GM19239 (cell line): ENCODE measurements at places on chromosomes 16 and 17.

DNA sequence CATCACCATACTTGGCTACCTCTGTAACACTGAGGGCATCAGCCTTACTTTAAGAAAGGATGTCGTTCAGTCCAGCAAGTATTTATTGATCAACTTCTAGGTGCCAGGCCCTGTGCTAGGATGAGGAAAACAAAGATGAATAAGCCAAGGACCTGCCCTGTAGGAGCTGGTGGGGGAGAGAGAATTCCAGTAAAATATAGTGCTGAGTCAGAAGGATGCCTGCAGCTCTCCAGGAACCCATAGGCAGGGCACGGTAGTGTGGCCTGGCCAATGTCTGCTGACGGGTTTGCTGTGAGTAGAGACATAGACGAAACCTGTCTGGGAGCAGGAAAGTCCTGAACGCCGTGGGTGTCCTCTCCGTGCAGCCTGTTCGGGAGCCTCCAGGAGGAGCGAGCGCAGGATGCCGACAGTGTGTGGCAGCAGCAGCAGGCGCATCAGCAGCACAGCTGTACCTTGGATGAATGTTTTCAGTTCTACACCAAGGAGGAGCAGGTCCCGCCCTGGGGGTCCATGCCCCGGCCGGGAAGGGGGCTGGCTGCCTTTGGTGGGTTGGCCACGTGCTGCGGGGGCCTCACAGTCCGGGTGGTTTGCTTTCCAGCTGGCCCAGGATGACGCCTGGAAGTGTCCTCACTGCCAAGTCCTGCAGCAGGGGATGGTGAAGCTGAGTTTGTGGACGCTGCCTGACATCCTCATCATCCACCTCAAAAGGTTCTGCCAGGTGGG, 55.6 kb downstream of the USP43 start:
- DNase-seq = no peak

GRCh38 chr16:66741950-66742808, 9.2 kb downstream of the DYNC1LI2 start:
- DNase-seq = no peak

GRCh38 chr17:77163511-77164280, 22.9 kb downstream of the SEC14L1 start:
- DNase-seq = no peak

GRCh38 chr17:47957591-47958490, at the start of gene PRR15L:
TSS of gene PRR15L (minus strand) at chr17:47957883. CDS start at chr17:47953234, 4,649 bp downstream.
- no peak for DNase-seq

DNA sequence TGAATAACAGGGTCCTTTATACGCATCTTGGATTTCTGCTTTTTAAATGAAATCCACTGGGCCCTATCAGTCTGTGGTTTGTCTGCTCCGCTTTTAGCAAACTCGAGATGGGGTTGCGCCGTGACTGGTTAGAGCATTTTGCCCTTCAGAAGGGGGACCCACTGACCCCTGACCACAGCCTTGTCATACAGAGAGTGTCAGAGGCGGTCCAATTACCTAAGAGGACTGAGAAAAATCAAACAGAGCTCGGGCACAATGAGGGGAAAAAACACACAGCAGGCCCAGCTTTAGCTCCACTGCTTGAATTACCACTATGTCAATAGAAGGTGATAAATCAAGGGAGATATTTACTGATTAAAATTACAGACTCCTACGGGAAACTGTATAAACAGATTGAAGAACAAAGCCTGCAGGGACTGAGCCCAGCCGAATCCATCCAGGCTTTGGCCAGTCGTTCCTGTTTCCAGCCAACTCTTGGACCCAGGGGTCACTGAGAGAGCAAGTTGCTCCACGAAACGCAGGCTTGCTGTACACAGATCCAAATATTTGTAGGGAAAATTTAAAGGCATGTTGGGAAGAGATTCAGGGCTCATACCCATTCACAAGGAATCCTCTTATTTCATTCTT, 131.9 kb upstream of the ZFHX3 start:
- DNase-seq = no peak

DNA sequence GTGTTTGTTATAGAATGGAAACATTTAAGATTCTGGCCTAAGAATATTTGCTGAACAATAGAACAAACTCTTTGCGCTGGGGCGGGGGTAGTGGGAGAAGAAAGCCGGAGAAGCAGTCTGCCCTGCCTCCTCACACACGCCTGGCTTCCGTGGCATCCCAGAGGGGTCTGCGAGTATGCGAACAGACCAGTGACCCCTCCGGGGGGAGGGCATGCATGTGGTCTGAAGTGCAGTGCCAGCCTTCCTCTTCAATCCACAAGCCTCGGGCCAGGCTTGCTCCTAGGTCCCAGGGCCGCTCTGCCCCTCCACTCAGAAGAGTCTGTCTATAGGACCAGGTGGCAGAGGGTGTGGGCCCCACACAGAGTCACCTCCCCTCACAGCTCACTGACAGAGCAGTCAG, 14.1 kb upstream of the IGFALS start:
- DNase-seq = no peak

GRCh38 chr16:89475144-89475543, 15.2 kb downstream of the ANKRD11 start:
- DNase-seq = no peak

GRCh38 chr16:11078812-11079459, 134.6 kb downstream of the CLEC16A start:
- DNase-seq = no peak

- DNase-seq = no peak
These were observed 1.9 kb downstream of the GLTPD2 start for GRCh38 chr17:4790705-4791088.

GRCh38 chr16:30041841-30042240, 10.8 kb upstream of the TLCD3B start:
- no peak for DNase-seq

- no peak for DNase-seq
These were observed 16.7 kb downstream of the ERCC4 start for GRCh38 chr16:13936596-13937081.

DNA sequence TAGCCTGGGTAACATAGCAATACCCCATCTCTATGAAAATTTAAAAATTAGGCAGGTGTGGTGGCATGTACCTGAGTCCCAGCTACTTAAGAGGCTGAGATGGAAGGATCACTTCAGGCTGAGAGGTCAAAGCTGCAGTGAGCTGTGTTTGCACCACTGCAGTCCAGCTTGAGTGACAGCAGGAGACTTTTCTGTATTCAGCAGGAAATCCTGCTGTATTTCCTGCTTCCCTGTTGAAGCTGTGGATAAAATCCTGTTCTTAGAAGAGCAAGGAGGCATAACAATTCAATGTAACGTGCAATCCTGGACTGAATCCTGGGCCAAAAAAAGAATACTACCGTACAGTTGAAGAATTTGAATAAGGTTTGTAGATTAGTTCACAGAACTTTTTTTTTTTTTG, 62.2 kb downstream of the FBXL20 start:
- DNase-seq = no peak

DNA sequence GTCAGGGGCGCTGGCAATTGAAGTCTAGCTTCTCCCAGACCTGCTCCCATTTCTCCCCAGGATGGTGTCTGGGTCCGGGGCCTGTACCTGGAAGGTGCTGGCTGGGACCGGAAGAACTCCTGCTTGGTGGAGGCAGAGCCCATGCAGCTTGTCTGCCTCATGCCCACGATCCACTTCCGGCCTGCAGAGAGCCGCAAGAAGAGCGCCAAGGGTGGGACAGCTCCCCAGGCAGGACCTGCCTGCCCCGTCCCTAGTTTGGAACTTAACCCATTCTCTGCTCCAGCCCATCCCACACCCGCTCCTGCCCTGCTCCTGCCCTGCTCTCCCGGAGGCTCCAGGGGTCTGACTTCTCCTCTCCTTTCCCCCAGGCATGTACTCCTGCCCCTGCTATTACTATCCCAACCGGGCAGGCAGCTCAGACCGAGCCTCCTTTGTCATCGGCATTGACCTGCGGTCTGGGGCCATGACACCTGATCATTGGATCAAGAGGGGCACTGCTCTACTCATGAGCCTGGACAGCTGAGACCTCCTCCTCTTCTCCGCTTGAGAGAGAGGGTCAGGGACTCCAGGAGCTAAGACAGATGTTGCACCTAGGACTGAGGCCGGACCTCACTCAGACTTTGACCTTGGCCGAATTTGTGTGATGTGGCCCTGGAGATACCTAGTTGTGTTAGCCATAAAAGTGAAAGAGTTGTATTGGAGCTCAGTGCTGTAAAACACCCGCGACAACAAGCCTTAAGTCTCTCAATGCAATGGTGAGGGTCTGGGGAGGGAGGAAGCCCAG, 814 bp upstream of the KDM6B start:
- no peak for DNase-seq

DNA sequence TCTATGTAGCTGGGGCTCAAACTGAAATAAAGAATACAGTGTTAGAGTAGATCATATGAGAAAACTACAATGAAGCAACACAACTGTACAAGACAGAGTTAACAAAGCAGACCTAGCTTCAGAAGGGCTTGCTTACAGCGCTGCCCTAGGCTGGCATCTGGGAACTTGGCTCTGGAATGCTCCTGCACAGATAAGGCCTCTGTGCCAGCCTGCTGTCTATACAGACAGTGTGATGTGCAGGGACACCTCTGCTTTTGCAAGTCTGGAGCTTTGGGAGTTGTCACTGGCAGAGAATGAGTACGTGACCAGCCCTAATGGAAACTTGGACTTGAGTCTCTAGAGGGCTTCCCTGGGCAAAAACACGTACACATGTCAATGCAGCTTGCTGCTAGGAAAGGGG, 32.1 kb upstream of the SLC38A8 start:
- DNase-seq = no peak

GRCh38 chr17:37609170-37610040, at the start of gene SYNRG:
TSS of gene SYNRG (minus strand) at chr17:37609418. CDS start at chr17:37609355, 63 bp downstream.
- peak; percentile 94 for DNase-seq

- no peak for DNase-seq
These were observed 45.5 kb upstream of the LRRC37A3 start for GRCh38 chr17:64964796-64965195.

GRCh38 chr16:9415545-9415944, 324.1 kb downstream of the HAPSTR1 start:
- no peak for DNase-seq

DNA sequence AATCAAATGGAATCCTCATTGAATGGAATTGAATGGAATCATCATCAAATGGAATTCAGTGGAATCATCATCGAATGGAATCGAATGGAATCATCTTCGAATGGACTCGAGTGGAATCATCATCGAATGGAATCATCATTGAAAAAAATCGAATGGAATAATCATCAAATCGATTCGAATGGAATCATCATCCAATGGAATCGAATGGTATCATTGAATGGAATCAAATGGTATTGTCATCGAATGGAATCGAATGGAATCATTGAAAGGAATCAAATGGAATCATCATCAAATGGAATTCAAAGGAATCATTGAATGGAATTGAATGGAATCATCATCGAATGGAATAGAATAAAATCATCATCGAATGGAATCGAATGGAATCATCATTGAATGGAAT, 619.3 kb downstream of the TP53TG3F start:
- DNase-seq = no peak

DNA sequence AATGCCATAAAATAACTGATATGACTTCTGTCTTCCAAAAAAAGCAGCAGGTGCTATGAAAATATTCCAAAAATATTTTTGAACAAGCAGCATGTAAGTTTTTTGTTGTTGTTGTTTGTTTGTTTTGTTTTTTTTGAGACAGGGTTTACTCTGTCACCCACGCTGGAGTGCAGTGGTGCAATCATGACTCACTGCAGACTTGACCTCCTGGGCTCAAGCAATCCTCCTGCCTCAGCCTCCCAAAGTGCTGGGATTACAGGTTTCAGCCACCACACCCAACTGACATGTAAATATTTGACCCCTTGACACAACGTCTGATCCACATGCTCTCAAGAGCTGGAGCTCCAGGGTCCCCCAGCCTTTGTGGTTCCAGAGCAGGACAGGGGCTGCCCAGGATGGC, 98.4 kb downstream of the LITAF start:
- no peak for DNase-seq

- DNase-seq = peak; percentile 50
These were observed 27.9 kb downstream of the MBTPS1 start for GRCh38 chr16:84088695-84089395.

- DNase-seq = no peak
These were observed 435.3 kb upstream of the ZFHX3 start for GRCh38 chr16:73483076-73483791.

DNA sequence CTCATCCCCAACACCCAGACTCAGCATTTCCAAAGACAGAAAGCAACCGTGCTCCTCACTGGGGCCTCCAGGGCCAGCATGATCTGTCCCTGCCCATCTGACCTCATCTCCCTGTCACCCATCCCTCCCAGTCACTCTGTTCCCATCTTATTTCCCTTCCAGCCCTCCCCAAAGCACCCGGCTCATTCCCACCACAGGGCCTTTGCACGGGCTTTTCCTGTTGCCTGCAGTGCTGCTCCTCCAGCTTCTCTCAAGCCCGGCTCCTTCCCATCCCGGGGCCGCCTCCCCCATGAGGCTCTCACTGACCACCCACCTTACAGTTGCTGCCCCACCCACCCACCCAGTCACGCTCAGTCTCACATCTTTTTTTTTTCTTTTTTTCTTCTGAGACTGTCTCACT, 54.8 kb downstream of the RMI2 start:
- DNase-seq = no peak

- DNase-seq = no peak
These were observed 31.3 kb downstream of the SMIM36 start for GRCh38 chr17:55479903-55480302.

DNA sequence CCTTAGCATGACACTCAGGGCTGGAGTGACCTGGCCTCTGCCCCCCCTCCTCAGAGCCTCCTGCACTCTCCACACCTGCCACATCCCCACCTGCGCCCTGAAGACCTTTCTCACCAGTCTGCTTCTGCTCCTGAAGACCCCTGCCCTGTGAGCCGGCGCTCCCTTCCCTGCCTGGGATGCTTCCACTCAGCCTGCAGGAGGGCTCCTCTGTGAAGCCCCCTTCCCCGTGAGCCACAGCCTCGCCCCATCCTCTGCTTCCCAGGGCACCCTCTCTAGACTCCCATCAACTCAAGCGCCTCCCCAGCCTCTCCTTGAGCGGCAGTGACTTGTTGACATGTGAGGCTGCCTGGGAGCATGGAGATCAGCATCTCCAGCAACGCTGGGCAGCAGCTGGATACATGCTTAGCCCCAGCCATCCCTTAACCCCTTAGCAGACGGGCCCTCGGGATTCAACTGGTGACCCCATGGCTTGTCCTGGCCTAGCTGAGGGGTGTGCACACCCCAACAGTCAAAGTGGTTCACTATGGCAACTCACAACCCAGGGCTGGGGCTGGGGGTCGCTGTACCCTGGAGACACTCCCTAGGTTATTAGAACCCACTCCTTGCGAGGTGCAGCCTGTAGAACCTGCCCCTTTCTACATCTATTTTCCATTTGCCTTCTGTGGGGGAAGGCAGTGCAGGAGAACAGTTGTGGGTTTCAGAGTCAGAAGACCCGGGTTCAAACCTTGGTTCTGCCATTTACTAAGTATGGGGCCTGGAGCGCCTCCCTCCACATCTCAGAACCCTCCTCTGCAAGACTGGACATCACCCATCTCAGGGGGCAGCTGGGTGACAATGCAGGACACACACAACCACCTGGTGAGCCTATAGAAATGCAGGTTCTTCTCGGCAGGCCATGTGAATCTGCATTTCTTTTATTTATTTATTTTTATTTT, 21.5 kb downstream of the TMEM235 start:
- no peak for DNase-seq

GRCh38 chr17:7634384-7634783, 4.4 kb downstream of the SHBG start:
- no peak for DNase-seq

- DNase-seq = no peak
These were observed 584.7 kb downstream of the WWOX start for GRCh38 chr16:78684030-78684611.

GRCh38 chr17:42225646-42226045, 31.4 kb upstream of the GHDC start:
- no peak for DNase-seq
